ENCODE measurements at places on chromosomes 5 and 9. TPM values are rescaled to one million over a fixed set of nuclear protein-coding genes. Genes with fewer than 3 reads are reported as not detected.

The CDKN2B-AS1 gene
- polyA plus RNA-seq: not detected

DNA sequence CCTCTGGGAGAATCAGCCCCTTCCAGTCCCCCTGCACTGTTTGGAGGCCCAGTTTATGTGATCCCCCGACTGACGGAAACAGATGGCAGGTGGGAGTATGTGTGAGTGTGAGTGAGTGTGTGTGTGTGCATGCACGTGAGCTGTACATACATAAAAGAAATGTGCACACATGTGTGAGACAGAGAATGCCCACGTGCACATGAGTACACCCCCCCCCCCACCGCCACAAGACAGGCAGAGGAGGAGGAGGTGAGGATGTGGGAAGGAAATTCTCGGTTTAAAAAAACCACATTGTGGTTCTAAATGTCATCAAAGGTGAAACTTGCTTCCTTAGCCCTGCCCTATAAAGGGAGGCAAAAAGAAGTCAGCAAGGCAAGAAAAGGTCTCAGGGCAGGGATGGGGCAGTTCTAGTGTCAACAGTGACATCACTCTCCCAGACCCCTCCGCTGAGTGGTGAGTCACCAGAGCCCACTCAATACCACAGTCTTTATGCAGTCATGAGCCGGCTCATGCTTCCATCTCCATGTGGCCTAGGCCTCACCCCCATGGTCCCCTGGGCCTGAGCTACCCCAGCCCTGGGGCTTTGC lies 79.2 kb upstream of the HSPA9 start:
- no peak for DNase-seq

- no peak for DNase-seq
Observed at GRCh38 chr5:178236679-178237078, 4.1 kb upstream of the PHYKPL start.

The SLC27A6 gene
- 1.00 TPM for polyA plus RNA-seq

- no peak for DNase-seq
Observed at GRCh38 chr9:71073494-71073893, 47.9 kb downstream of the TRPM3 start.

DNA sequence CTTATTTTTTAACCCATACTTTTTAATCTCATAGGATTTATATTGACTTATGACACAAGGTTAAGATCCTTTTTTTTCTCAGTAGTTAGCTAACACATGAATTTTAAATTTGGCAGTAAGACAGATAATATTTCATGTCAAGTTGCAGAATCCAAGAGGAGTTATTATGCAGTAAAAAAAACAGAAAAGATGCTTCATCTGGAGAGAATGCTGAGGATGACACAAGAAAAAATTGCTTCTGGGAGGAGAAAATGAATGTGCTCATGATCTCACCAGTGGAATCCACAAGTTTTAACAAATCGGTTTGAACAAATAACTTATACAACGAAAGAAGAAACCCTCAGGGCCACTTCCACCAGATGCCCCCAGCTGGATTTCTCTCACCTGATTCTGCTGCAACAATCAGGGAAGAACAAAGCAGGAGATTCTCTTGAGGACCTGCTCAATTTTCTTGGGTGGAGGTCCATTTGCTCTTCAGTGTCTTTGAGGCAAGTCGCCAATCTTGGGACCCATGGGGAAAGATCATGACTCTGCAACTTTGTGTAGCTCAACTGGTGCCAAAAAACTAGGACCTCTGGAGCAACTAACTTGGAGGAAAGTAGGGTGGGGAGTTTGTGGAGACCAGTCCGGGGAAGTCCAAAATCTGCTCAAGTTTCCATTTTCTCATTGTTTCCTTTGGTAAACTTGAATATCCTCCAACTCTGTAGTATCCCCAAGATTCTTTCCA lies 50.5 kb upstream of the TNFSF15 start:
- DNase-seq: no peak

- no peak for DNase-seq
Observed at GRCh38 chr5:178496642-178497041, 93.6 kb downstream of the COL23A1 start.

All from right renal cortex interstitium (tissue), 3 donors.